Coronary artery (tissue), 2 donors: ENCODE measurements at places on chromosomes 3 and 15.
A peak's percentile ranks its signal among the peaks of the same experiment; 100 is the strongest.

GRCh38 chr3:10292505-10293419 is at the start of gene GHRL:
TSS of gene GHRL (minus strand) at chr3:10292947. CDS start at chr3:10290180, 2,767 bp downstream.
- no peak for DNase-seq

DNA sequence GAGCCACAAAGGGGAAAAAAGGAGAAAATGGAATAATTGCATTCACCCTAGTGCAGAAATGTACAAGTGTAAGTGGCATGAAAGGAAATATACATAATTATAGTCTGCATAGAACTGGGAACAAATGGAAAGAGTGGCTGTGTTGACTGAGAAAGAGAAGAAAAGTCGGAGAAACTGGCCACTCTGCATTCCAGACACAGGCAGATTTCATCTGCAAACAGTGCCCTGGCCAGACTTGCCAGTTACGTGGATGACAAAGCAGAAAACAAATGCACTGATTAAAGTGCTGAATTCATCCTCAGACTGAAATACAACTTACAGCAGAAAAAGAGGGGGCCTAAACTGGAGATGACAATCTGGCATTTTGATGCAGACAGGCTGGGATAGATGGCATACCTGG is 129.8 kb downstream of the FGF12 start:
- no peak for DNase-seq

DNA sequence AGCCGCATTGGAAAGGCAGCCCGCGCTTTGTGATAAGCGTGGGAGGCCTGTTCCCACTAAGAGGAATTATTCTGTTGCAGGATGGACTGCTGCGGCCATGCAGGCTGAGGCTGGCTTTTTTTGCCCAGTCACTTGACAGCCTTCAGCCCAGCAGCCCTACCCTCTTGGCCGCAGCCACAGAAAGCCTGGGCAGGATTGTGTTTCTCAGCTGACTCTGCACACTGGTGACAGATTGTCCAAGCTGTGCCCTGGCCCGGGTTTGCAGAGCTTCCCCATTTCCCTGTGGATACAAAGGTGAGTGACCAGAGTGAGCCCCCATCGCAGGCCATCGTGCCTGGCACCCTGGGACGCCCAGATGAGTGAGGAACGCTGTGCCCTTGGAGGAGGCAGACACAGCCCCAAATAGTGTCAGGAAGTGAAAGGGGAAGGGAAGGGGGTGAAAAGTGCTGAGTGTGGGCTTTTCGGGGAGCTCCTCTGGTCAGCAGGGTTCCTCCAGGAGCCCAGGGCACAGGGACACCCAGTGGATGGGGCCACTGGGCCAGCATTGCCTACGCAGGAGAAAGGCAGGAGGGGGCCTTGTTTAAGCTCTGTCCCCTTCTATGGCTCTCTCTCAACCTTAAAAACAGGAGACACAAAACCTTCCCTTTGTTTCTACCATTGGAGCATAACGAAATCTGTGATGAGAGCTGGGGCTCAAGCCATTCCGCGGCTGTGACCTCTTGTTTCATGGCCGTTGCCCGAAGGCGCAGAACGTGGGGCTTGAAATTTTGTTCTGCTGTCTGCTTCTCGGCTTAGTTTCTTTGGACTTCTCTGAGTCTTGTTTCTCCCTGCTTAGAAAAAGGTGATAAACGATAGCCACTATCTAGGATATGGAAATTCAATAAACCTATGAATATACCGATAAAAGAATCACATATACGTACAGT is 91.5 kb upstream of the MEF2A start:
- DNase-seq, result no peak

DNA sequence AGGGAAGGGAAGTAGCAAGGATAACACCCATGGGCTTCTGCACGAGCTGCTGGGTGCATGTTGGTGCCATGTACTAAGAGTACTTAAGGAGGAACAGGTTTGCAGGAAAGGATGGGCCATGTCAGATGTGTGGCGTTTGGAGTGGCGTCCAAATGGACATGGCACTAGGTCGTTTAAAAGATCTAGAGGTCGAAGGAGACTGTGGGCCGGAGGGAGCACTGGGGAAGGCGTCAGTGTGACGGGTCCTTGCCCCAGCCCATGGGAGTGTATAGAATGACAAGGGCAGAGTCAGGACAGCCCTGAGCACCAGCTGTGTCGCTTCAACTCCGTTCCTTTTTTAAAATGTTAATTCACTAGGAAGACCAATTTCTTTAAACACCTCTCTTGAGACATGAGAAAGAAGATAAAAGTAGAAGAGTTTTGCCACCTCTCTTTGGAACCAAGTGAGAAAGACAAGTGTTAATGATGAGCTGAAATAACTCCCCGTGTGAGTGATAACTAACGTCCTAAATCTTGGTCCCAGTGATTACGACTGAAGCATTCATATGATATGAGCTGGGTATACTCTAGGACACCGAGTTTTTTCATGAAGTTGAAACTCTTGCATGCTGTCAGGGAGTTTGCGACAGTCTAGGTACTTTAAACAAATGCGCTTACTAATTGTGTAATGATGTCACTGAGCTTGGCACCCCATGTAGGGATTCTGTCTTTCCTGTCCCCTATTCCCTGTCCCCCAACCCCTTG is 23.8 kb downstream of the LYSMD4 start:
- DNase-seq, result no peak

- no peak for DNase-seq
Observed at GRCh38 chr15:89129816-89130134, 41.5 kb downstream of the ABHD2 start.

DNA sequence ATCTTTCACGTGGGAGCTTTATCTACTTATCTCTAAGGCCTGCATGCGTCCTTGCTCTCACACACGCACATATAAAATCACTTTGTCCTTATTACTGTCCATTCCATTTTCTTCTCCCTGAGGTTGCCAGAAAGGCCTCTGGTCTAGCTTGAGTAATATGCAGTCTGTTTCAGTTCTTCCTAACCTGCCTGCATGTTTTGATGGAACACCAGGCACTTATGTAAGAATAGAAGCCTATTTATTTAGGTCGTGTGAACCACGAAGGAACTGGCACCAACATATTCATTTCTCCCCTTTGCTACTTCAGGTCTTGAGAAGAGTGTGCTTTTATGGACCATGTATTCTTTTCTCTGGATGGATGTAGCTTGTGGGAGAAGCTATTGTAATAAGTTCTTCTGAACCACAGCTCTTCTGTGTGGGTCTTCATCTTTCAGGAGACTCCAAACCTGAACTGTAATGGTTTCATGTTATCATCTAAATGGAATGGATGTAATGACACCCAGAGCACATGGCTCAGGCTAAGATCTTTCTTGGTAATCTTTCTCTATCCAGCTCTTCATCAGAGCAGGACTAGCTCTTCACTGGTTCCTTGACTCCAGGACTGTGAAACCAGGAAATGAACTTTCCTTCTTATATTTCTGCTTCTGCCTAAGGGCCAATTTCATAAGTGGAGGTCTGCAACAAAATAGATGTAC is 53.8 kb downstream of the UBE2E2 start:
- no peak for DNase-seq

DNA sequence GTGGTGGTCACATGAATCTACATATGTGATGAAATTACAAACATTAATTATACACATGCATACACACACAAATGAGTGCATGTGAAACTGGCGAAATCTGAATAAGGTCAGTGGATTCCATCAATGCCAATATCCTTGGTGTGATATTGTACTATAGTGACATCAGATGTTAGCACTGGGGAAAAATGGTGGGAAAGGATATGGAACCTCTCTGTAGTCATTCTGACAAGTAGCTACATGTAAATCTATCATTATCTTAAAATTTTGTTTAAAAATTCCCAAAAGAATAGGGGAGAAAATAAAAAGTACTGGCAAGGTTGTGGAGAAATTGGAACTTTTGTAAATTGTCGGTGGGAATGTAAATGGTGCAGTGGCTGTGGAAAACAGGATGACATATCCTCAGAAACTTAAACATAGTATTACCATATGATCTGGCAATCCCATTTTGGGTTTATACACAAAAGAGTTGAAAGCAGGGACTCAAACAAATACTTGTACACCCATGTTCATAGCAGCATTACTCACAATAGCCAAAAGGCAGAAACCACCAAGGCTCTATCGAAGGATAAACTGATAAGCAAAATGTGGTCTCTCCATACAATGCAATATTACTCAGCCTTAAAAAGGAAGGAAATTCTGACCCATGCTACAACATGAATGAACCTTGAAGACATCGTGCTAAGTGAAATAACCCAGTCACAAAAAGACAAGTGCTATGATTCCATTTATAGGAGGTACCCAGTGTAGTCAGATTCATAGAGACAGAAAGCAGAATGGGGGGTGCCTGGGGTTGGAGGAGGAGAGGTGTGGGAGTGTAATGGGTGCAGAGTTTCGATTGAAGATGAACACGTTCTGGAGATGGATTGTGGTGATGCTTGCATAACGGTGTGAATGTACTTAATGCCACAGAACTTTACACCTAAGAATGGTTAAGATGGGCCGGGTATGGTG is 25.3 kb upstream of the HRH1 start:
- DNase-seq, result no peak

DNA sequence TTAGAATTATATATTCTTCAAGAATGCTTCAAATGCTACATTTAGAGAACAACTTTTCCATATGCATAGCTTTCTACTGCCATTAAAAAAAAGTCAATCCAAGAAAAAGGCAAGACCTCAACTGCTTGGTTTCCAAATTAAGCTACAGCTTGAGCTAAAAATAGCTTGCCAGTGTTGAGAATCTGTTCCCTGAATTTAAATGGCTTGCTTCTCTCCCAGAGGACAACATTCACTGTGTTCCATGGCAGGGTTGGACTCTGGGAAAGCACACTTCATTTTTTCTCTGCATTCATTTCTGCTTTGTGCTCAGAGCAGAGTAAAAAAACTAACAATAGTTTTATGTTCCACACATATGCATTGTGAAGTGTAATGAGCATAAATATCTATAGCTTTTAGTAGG is 50.3 kb upstream of the ACTL6A start:
- no peak for DNase-seq

DNA sequence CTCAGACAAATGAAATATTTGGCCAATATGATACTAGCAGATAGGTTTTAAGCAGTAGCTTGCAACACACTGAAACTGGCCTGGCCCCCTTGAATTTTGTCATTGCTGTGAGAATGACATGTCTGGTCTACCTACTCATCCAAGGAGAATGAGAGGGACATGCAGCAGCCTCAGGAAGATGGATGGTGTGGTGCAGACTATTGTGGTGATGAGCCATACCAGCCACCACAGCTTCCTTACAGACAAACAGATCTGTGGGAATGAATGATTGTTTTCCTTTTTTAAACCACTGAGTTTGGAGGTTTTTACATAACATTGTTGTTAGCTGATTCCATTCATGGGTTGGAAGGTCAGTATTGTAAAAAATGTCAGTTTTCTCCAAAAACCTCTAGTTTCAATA is 133.7 kb upstream of the POU1F1 start:
- DNase-seq, result no peak

- DNase-seq, result peak; percentile 59
Observed at GRCh38 chr15:29141308-29142128, 128.1 kb downstream of the NSMCE3 start.

- no peak for DNase-seq
Observed at GRCh38 chr3:142857056-142857455, 31.8 kb downstream of the PCOLCE2 start.

- DNase-seq, result no peak
Observed at GRCh38 chr3:172877011-172877410, 126.5 kb downstream of the ECT2 start.

DNA sequence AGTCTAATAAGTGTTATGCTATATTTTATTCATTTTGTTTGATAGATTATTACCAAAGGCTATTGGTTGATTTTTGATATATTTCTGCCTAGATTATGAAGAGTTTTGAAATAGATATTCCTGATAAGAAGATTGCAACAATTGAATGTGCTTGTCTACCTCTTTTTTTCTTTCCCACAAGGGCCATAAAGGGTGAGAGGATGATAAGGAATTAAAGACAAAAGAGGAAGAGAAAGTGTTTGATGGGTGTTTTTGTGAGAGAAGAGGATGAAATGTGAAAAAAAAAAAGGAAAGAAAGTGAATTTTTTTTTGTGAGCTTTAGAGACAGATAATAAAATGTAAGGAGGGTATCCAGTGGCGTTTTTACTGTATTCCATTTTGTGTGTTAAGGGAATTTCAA is 244.4 kb downstream of the CHST2 start:
- no peak for DNase-seq

DNA sequence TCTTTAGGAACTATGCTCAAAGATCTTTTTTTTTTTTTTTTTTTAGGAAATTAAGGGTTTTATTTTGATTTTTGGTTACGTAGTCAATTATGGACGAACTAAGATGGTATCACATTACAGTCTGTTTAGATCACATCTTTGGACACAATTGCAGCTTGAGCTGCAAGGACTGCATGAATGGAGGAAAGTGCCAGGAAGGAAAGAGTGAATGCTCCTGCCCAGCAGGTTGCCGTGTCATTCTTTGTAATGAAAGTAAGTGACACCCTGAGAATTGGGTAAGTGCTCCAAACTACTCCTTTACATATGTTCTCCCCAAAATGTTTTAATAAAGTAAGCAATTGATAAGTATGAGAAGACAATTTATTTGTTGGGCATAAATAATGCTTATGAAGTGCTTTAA is 716.5 kb upstream of the GOLIM4 start:
- DNase-seq, result no peak

DNA sequence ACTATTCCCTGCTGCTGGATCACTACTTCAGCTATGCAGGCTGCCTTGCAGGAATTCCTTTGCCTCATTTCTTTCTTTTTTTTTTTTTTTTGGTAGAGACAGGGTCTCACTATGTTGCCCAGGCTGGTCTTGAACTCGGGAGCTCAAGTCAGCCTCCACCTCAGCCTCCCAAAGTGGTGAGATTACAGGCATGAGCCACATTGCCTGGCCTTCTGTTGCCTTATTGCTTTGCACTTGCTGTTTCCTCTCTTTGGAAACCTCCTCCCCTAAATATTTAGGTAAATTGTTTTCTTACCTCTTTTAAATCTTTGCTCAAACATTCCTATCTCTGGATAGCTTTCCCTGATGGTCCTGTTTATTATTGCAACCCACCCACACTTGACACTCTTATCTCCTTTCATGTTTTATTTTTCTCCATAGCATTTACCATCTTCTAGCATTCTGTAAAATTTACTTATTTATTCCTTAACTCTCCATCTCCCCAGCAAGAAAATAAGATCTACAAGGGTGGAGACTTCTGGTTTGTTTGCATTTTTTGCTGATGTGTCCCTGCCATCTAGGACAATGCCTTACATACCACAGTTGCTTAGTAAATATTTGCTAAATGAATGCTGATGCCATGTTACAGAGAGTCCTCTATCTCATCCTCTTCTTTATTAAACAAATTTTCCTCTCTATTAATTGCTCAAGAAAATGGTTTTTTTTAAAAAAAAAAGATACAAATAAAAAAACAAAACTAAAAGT is 134.8 kb downstream of the P2RY1 start:
- DNase-seq, result no peak

GRCh38 chr3:159265705-159266104 is 463.9 kb downstream of the MFSD1 start:
- no peak for DNase-seq

- DNase-seq, result no peak
Observed at GRCh38 chr3:65356331-65357248, 668.8 kb upstream of the ADAMTS9 start.

- no peak for DNase-seq
Observed at GRCh38 chr3:163043074-163043473, 1546.5 kb downstream of the OTOL1 start.

- no peak for DNase-seq
Observed at GRCh38 chr15:67850994-67851571, 11.2 kb upstream of the RNU6-1 start.

- no peak for DNase-seq
Observed at GRCh38 chr3:124121379-124122312, 129.7 kb upstream of the ROPN1 start.

GRCh38 chr3:196661400-196661799 is 21.9 kb downstream of the NRROS start:
- DNase-seq, result no peak

GRCh38 chr15:82804575-82804949 is 1.3 kb downstream of the FSD2 start:
- DNase-seq, result no peak

GRCh38 chr3:143283432-143284128 is 164.0 kb downstream of the CHST2 start:
- DNase-seq, result no peak
